Inflammatory macrophage (primary cell): ENCODE measurements at places on chromosomes 16 and 17.

- no peak for DNase-seq
Measured at GRCh38 chr16:17412221-17412620, 58.5 kb downstream of the XYLT1 start.

GRCh38 chr16:85657267-85657650 is 31.5 kb downstream of the GINS2 start:
- no peak for DNase-seq

DNA sequence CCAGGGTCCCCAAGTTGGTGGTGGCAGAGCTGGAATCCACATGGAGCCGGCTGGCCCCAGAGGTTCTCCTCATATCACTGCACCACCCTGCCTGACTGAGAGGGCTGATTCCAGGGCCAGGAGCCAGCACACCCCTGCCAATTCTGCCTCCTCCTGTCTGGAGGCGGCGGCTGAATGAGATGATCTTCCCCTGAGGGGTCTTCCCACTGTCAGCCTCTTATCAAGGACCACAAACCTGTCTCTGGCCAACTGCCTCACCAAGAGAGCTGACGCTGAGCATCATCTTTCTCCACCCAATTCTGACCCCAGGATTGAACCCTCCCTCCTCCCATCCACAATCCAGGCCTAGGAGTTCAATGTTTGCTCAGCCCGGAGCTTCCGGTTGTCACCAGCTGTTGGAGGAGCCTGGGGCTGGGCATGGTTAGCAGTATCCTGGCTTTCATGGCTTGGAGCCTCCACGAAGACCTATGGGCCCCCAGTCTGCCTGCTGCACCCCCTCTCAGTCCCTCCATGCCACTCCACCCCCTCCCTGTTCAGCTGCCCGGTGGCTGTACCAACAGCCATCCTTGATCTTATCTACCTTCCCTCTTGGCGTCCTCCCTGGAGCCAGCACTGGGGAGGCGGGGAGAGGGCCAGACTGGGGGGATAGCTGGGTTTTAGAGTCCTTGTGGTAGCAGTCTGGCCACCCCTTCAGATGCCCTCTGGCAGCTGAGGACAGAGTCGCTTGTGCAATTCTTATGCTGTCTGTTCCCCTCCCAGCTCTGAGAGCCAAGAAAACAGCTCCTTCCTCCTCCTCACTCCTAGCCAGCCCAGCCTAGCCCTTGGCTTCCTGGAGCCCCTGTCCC is 25.6 kb downstream of the ABCC3 start:
- peak; percentile 51 for DNase-seq

DNA sequence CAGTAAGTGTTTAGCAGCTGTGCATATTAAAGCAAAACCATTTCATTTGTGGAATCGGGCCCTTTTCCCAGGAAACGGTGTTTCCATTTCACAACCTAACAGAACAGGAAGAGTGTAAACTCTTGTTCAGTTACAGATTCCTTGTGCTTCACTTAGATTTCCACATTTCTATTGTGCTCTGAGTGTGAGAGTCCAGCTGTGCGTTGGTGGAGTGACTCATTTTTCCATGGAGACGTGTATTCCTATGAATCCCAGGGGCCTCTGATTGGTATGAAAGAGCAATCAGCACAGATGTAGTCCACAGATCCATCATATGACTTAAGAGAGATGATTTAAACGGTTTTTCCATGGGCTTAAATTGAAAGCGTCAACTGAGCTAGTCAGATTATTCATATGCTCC is 13.3 kb upstream of the CAVIN1 start:
- peak; percentile 30 for DNase-seq

DNA sequence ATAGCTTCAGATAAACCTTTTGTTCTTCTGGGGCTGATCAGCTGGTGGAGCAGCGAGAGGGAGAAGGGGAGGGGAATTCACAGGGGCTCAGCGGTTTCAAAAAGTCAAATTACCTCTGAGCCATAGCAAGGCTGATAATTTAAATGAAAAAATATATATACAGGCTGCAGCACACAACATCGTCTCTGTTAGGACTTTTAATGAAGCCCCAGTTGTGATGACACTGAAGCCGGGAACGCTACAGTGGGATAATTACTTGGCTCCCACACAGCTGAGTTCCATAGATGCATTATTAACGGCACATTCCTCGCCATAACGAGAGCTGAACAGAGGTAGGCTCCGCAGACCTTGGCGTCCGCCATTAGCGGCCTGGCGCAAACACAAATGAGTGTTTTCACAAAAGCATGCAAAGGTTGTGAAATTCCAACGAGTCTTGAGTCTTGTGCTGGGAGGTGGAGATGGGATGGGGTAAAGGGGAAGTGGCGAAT is 216.0 kb downstream of the C16orf78 start:
- no peak for DNase-seq

DNA sequence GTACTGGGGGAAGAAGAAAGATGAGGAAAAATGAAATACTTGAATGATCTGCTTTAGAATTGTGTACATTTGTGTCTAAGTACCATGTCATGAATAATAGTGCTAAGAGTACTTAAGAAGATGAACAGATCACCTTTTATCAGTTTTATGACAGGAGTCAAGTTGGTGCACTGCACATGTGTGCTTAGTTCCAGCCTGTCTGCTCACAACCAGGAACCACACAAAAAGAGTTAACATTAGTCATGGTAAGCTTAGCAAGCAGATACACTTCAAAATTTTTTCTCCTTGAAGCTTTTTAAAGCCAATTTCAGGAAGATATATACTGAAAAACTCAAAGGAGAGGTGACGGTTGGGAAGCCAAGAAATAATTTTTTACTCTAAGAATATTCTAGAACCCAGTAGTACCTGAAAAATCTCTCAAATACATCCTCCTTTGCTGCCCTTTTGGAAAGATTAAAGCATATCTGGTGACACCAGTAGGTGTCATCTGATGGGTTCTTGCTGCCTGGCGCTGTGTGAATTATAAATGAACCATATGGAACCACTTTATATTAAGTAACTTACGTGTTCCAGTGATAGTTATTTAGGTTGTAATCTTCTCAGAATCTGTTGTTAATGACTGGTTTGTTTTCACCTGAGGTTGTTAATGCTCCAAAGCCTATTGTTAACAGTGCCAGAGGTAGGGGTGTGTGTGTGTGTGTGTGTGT is 93.4 kb downstream of the MSI2 start:
- DNase-seq, result no peak

DNA sequence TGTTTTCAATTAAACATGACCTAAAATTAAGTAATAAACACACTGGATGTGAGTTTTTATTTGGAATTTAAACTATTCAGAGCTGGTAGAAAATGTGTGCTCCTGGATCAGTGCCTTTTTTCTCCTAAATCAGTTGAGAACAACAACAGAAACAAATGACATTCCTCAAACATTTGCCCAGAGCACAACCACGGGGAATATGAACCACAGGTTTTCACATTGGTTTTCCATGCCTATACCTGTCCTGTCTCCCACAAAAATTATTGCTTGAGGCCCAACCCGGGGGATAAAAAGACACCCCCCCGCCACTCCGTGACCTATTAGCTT is 6.8 kb downstream of the HSBP1 start:
- no peak for DNase-seq

GRCh38 chr16:84607694-84608093 is 10.2 kb downstream of the COTL1 start:
- DNase-seq, result peak; percentile 81

DNA sequence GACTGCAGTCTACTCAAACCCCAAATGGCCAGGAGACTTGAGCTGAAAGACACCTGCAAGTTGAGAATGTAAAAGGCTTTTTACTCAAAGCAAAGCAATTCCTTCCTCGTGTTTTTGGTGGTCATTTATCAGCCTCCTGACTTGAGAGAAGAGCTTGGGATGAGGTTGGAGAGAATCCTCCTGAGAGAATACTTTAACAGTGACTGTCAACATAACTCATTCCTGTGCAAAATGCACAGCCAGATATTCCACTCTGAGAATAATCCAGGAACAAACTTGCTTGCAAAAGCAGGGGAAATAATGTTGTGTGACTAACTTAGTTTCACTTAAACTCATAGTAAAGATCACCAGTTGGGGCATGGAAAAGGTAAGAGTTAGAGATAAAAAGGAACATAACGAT is 53.4 kb downstream of the SNTB2 start:
- DNase-seq, result no peak

DNA sequence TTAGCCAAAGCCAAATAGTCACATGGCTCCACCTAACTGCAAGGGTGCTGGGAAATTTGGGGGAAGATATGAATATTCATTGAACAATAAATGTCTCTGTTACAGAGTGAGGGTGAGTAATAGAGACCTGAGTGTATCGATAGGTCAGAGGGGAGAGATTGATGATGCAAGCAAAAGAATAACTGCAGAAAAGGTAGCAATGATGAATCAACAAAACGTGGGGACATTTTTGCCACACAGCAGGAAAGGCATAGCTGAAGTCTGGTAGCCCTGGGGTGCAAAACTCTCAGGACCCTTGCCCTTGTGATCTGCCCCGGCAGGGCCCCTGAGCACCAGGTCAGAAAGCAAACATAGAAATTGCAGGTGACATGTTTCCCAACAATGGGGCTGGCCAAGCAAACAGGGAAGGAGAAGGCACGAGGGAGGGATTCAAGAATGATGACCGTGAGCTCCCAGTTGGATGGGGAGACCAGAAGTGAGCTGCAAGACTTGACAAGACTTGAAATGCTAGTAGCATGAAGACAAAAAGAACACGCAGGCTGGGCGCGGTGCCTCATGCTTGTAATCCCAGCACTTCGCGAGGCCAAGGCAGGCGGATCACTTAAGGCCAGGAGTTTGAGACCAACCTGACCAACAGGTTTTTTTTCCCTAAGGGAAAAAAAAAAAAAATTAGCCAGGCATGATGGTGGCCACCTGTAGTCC is 12.7 kb upstream of the HERPUD1 start:
- DNase-seq, result no peak

DNA sequence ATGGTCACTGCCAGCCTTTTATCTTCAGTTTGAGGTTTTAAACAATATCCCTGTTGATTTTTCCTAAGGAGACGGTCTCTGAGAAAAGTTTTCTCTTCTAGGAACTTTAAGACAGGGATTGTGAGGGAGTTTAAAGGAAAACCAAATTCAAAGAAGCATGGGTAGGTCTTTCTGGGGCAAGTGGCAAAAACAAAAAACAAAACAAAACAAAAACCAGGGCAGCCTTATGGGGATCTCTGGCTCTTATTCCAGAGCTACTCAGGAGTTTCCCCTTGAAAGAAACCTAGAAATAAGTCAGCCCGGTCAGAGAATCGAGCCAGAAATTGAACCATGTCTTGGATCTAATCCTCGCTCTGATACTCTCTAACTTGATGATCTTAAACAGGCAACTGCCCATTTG is 424.5 kb downstream of the GRIN2A start:
- no peak for DNase-seq

- no peak for DNase-seq
Measured at GRCh38 chr17:33602981-33603380, 309.9 kb upstream of the ASIC2 start.

GRCh38 chr17:2423271-2423670 is 22.4 kb upstream of the MNT start:
- no peak for DNase-seq

DNA sequence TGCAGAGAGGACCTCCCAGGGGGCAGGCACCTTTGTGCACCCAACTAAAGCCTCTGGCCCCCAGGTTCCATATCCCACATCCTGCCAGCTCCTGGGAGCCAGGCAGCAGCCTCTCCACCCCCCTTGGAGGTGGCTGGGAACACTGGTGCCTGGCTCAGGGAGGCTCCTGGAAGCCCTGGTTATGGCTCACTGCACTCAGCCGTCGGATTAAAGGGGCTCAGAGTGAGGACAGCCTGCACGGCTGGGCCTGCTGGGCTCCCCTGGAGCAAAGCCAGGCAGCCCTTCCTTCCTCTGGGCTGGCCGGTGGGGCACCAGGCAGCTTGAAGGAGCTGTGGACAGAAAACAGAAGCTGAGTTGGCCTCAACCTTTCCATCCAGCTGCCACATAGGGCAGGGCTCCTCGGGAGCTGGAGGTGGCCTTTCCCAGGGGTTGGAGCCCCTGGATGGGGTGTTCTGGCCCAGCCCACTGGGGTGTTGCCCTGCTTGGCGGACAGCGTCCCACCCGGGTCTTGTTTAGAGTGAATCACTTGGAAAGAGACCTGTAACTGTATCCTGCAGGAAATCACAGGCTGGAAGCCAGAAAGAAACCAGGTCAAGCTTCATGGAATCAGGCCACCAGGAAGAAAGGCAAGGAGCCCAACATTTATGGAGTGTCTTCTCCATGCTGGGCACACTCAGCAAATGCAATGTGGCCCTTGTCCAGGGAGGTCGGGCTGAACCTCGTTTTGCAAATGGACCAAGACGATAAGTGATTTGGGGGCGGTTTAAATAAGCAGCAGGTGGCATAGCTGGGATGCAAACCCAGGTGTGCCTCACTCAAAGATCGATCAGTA is 253.3 kb downstream of the SOX9 start:
- DNase-seq, result no peak

DNA sequence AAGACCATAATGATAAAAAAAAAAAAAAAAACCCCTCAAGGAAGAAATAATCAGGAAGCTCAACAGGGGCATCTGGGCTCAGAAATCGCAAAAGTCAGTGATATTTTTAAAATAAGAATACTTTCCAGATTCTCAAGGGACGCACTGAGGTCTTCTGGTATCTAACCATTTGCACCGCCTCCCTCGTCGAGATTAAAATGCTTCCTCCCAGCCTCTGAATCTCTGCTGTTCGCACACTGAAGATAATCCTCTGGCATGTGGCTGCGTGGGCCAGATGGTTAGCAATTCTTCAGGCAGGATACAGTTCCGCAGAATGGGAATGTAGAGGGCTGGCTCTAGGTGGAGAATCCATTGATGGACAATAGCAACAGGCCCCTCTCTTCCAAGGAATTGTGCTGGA is 211.7 kb upstream of the CDH5 start:
- DNase-seq, result no peak

DNA sequence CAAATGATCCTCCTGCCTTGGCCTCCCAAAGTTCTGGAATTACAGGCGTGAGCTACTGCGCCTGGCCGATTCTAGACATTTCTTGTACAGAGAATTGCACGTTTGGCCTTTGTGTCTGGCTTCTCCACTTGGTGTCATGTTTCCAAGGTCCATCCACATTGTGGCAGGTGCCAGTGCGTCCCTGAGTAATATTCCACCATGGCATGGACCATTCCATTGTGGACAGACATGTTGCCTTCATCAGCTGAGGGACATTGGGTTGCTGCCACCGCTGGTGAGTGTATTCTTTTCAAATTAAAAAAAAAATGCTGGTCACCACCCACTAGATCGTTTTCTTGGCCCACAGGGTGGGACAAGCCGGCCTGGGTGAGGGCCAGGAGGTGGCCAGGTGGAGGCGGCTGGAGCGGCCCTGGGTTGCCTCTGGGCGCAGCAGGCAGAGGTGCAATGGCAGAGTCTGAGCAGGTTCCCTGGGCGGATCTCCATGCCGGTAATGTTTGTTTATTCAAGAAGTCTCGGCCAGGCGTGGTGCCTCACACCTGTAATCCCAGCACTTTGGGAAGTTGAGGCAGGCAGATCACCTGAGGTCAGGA is 274.1 kb downstream of the SEC14L1 start:
- no peak for DNase-seq

GRCh38 chr16:51439271-51439670 is 288.2 kb upstream of the SALL1 start:
- DNase-seq, result no peak

DNA sequence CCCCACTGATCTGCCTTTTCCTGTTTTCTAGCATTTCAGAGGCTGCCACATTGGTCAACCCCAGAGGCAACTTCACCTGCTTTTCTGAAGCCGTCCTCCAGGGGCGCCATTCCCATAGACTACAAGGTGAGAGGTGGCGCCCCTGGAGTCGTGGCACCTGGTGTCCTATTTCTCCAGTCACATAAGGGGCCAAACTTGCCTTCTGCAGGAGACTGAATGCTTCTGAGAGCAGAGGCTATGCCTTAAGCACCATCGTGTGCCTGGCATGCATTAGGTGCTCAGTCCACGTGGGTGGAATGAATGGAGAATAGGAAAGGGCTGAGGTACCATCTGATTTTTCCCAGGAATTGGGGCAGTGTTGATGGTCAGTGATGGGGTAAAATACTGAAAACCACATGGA is 164.8 kb downstream of the HAPSTR1 start:
- peak; percentile 9 for DNase-seq
